ENCODE measurements at places on chromosomes 1 and 21.

DNA sequence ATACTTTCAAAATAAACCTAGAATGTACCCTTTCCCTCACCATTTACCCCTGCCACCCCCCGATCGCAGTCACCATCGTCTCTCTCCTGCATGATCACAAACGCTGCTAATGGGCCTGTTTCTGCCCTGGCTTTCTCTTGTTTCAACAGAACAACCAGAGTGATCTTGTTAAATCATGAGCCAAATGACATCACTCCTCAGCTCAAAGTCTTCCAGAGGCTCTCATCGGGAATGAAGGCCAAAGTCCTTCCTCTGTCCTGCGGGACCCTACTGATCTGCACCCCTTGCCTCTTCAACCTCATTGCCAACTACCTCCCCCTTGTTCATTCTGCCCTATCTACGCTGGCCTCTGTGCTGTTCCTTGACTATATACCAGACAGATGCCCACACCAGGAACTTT lies 39.4 kb upstream of the PTGFRN start:
- no peak for DNase-seq

DNA sequence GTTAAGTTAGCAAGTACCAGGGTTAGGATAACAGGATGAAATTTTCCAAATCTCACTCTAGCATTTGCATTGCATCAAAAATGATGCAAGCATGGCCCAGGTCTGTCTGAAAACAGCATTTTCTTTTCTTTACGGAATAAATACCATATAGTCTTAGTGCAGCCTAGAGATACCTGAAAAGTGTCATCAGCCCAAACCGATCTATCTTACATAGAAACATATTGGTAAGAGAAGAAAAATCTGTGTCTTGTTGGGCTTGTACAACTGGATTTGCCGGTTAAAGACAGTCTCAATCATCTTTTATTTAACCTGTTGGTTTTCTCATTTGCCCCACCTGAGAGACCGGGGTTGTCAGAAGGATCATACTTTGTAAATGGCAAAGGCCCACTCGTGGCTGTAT lies 15.8 kb downstream of the ACP6 start:
- DNase-seq: no peak

GRCh38 chr1:95181096-95181495 lies 52.9 kb upstream of the RWDD3 start:
- DNase-seq: no peak

DNA sequence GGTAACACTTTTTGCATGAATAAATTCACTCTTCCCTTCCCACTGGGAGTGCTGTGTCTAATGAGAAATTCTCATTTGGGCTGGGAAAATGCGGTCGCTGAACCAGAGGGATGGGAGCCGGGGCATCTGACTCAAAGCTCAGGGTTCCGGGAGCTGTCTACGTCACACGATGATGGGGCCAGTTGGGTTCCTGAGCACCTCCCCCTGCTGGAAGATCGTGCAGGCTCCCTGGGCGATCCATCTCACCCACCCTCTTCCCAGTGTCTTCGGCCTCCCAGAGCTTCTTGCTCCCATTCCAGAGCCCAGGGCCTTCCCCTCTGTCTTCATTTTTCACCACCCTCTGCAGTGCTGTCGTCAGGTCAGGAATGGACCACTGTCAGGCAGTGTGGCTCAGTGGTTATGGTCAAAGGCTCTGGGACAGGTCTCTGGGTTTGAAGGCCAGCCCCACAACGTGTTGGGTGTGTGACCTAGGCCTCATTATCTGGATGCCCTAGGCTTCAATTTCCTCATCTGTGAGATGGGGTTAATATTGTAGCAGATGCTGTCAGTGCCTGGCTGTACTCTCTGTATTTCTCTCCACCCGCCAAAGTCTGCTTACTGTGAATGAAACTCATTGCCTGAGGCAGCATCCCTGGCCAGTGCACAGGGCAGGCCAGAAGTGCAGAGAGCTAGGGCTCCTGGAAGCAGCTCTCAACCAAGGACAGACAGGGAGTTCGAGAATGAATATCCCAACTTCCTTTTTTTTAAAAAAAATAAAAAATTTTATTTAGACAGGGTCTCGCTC lies 31.8 kb downstream of the IGSF21 start:
- DNase-seq: no peak

DNA sequence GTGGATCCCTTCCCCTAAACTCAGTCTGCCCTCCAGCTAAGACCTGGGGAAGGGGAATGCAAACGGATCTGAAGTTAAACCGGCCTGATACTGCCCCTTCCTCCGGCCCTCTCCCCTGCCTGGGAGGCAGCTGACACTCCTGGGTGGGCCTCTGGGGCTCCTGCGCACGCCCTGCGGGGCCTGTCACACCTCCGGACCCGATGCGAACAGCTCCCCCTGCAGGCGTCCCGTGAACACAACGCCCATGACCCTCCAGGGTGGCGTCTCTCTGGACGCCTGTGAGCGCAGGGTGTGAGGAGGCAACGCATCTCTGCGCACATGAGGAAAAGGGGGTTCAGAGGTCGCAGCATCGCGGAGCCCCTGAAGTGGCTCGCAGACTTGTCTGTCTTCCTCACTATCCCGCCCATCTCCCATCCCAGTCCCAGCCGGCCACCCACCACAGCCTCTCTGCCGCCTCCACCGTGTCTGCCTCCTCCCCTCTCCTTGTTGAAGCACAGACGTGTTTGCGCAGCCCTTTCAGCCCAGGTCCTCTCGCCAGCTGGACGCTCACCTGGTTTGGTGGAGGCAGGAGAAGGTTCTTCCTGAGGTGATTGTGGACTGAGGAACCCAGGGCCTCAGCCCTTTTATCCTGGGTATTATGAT lies 421 bp upstream of the LCE3A start:
- no peak for DNase-seq

DNA sequence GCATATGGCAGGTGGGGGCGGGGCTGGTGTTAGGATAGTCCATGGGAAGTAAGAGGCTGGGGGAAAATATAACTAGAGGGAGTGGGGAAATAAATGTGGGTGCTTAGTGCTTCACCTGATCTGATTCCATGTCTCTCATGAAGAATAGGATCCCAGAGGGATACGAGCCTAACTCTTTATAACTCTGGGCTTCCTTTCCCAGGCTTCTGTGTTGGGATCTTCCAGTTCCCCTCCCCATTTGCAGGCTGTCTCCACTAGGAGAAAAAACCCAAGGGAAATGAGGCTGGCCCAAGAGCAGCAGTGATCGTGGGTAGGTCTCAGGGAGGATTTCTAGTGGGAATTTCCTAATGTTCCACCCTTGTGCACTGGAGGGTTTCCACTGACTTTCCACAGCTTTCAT lies 1.6 kb downstream of the KCNJ9 start:
- no peak for DNase-seq

GRCh38 chr1:30452170-30452569 lies 271.2 kb downstream of the MATN1 start:
- no peak for DNase-seq

DNA sequence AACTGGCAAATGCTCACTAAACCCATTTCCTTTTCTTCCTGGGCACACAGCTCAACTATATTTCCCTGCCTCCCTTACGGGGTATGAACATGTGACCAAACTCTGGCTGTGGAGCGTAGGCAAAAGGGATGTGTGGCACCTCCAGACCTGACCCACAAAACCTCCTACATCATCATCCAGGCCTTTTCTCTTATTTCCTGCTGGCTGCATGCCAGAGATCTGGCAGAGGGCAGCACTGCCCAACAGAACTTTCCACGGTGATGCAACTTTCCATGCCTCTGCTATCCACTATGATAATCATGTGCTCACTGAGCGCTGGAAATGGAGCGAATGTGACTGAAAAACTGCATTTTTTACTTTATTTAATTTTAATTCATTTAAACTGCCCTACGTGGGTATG lies 99.6 kb upstream of the CACNA1E start:
- DNase-seq: no peak

GRCh38 chr1:54499360-54500106 lies 48.5 kb upstream of the ACOT11 start:
- DNase-seq: no peak

DNA sequence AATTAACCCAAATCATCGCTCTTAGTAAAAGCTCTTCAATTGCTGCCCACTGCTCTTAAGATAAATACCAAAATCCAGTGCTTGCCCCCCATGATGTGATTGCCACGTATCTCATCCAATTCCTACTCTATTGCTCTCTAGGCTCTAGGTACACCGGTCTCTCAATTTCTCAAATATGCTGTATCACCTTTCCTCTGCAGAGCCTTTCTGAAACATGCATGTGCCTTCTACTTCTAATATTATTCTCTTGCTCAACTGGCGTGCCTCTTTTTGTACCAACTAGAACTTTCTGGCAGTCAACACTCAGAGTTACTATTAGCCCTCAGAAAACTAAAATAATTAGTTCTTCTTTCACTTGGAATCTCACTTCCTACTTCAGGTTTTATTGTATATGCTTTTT lies 111.7 kb upstream of the LBR start:
- DNase-seq: no peak

DNA sequence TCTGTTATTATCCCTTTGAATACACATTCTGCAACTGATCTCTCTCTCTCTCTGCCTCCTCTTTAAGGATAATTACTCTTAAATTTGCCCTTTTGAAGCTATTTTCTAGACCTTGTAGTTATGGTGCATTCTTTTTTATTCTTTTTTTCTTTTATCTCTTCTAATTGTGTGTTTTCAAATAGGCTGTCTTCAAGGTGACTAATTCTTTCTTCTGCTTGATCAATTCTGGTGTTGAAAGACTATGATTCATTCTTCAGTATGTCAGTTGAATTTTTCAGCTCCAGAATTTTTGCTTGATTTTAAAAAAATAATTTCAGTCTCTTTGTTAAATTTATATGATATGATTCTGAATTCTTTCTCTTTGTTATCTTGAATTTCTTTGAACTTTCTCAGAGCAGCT lies 95.6 kb upstream of the GPR52 start:
- DNase-seq: no peak

DNA sequence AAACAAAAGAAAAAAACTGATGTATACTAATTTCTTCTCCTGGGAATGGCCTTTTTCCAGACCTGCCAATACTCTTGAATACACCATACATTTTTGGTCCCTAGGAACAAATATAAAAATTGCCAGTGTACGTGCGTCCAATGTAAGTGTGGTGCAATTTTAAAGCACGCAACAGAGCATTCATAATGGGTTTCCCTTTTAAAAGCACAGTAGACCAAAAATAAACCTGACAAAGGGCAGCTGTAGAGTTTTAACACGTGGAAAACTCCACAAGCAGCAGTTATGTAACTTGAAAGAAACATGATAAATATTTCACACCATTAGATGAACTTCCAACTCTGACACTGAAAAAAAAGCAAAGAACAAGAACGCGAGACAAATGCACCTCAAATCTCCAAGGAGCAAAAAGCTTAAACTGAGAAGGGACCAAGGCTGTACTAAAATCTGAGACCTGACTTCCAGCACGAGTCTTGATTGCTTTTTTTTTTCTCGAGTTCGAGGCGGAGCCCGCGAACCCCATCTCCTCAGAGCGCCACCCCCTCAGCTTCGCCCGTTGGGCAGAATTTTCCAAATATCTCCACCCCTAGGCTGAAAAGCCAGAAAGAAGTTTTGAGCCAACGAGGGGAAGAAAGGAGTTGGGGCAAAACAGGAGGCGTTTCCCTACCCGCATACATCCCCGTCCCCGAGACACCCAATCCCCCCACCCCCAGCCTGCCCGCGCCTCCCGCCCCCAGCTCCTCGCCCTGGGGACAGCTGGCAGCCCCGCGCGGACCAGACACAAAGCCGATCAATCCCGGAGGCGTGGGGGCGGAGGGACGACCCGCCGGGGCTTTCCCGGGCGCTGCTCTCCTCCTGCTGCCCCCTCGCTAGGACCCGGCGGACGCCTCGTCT lies at the start of gene JAM2:
TSS of gene JAM2 (plus strand) at position 599 of the 891 bp plus-strand sequence. CDS start 564 bp downstream, outside the sequence.
- peak; percentile 4 for DNase-seq

GRCh38 chr1:15969321-15969880 lies 6.5 kb downstream of the ZBTB17 start:
- no peak for DNase-seq

GRCh38 chr1:225446595-225446960 lies 18.7 kb upstream of the LBR start:
- no peak for DNase-seq

DNA sequence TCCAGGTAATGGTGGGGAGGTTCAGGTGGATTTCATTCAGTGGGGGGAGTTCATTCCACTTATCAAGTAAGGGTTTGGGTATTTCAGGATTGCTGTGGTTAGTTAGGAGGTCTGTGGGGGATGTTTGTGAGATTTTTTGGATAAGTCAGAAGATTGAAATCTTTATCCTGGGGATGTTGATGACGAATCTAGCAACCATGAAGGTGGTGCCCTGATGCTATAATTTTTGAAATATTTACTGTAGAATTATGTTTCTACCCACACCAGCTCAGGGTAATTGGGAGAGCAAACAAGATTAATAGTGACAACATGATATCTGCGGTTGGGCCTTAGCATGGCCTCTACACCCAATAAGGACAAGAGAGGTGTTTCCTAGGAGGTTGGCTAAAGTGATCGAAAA lies 28.3 kb downstream of the SUCO start:
- no peak for DNase-seq

- no peak for DNase-seq
These were observed 18.7 kb upstream of the RAP1A start for GRCh38 chr1:111600886-111601386.

DNA sequence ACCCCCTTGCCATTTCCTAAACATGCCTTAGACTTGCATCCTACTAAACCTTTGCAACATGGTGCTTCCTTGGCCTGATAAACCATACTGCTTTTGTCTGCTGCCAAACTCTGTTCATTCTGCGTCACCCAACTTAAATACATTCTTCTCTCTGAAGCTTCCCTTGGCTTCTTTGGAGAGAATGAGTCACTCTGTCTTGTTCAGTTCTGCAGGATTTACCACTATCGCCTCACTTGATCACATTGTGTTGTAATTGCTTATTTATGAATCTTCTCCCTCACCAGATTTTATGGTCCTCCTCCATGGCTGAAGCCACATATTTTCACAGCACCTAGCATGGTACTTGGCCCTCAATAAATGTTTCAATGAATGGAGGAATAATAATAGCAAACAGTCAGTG lies 21.7 kb upstream of the TUT4 start:
- DNase-seq: no peak

DNA sequence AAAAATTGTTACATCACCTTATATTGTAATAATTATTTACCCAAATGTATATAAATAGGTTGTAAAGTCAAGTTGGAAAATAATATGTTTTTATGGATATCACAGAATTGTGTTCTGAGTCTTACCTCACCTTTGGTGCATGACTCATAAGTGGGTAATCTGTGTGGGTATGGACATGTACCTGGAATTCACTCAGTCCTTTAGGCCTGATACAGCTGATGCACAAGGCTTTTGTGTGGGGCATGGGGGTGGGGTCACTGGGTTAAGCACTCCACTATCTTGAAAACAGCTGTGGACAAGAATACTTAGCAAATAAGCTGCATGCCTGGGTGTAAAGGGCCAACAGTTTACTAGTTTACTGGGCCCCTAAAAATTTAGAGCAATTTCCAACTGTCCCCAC lies 34.4 kb downstream of the INKA2 start:
- DNase-seq: no peak

- no peak for DNase-seq
These were observed 6.7 kb downstream of the PM20D1 start for GRCh38 chr1:205843036-205843859.

Measured in stimulated activated CD4-positive, alpha-beta T cell treated with anti-CD3 and anti-CD28 coated beads, Interleukin-1b, Interleukin-23, amount 100 ng/mL, for 1 hour (primary cell).